ENCODE measurements at places on chromosomes 16 and 17.

DNA sequence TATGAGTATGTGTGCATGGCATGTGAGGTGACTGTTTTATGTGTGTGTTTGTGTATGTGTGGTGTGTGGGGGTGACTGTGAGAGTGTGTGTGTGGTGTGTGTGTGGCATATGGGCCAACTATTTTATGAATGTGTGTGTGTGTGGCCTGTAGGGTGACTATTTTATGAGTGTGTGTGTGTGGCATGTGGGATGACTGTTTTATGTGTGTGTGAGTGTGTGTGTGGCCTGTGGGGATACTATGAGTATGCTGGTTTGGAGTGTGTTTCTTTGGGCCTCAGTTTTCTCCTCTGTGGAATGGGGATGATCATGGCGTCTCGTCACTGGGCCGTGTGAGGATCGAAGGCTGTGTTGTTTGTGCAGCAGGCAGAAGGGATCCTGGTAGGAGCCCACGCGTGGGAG lies 152.1 kb upstream of the PLCG2 start:
- no peak for DNase-seq

- no peak for DNase-seq
Observed at GRCh38 chr16:54418903-54419302, 132.3 kb upstream of the IRX3 start.

DNA sequence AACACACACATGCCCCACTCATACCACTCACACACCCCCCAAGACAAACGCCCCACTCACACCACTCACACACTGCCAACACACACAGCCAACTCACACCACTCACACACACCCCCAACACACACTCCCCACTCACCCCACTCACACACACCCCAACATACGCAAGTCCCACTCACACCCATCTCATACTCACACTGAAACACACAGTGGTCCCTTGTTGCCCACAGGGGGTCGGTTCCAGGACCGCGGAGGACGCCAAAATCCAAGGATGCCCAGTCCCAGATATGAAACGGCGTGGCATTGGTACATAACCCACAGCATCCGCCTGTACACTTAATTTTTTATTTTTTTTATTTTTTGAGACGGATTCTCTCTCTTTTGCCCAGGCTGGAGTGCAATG lies 20.9 kb downstream of the RNF213 start:
- DNase-seq, result no peak

DNA sequence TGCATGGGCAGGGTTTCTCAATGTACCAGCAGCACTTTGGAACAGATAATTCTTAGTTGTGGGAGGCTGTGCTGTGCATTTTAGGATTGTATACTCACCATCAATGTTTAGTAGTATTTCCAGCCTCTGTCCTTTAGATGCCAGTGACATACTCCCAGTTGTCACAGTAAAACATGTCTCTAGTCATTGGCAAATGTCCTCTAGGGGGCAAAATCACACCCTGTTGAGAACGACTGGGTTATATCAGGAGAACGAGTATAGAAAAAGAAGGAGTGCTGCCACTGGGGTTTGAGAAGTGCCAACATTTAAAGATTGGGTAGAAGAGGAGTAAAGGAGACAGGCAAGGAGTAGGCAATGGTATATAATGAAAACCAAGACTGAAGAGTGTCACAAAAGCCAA lies 37.9 kb upstream of the SMIM36 start:
- no peak for DNase-seq

Data from NCI-H187 (cell line).